ENCODE measurements at places on chromosomes 7 and 10.
A peak's percentile ranks its signal among the peaks of the same experiment; 100 is the strongest.

DNA sequence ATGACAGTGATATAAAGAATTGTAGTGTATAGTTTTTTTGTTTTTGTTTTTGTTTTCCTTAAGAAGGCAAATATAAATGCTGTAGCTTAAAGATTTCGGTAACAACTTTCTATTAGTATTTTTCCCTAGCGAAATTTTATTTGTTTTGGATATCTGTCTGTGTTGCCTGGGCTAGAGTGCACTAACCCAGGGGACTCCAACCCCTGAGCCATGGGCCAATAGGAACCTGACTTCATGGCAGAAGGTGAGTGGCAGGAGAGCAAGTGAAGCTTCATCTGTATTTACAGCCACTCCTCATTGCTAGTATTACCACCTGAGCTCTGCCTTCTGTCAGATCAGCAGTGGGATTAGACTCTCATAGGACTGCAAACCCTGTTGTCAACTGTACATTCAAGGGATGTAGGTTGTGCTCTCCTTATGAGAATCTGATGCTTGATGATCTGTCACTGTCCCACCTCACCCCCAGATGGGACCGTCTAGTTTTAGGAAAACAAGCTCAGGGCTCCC is 65.4 kb upstream of the CCAR1 start:
- no peak for DNase-seq

- peak; percentile 58 for DNase-seq
Measured at GRCh38 chr10:104336821-104337467, 1.3 kb downstream of the ITPRIP start.

DNA sequence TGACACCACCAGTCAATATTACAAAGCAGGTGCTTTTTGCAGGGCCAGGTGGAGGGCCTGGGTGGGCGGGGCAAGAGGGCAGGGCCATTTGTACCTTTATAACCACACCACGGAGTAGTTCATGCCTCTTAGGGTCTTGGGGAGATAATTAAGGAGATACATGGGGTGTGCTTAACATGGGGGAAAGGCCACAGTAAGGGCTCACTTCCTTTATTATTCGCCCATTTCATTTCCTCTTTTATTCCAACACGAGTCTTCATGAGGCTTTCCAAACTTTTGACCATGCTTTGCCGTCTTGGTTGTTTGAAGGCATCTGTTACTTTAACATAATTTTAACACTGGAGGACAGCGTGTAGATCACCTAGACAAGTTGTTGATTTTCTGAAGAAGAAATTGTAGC is 33.3 kb upstream of the LYZL2 start:
- no peak for DNase-seq

DNA sequence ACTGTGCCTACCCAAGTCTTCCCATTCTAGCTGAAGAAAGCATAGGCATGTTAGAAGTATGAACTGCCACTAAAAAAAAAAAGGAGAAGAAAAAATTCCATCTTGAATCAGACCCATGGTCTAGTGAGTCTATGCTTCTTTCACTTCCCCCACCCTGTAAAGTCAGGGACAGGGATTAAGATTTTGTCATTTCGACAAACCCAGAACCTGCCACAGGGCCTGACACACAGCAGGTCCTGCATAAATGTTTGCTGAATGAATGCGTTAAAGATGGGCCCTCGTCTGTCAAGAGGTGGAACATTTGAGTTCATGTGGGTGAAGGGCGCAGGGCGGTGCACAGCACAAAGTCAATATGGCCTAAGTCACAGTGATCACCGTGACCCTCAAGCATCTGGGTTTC is 4.9 kb downstream of the HIPK2 start:
- no peak for DNase-seq

GRCh38 chr10:110487411-110488331 is 10.0 kb upstream of the DUSP5 start:
- no peak for DNase-seq

- no peak for DNase-seq
Measured at GRCh38 chr7:8057566-8057965, 89.0 kb downstream of the GLCCI1 start.

DNA sequence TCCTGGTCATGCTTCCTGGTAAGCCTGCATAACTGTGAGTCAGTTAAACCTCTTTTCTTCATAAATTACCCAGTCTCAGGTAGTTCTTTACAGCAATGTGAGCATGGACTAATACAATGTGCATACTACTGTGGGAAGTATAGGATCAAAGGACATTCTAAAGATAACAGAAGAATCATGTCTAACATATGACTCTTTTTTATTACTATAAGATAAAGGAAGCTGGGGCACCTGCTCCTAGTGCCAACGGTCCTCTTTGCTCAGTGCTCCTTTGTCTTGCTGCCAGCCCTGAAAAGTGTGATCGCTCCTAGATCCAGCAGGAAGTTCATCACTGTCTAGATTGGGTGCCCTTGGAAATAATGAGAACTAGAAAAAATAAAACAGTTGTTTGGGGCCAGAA is 143.3 kb upstream of the NOBOX start:
- DNase-seq = no peak

- DNase-seq = no peak
Measured at GRCh38 chr10:668786-669485, 20.5 kb downstream of the DIP2C start.

GRCh38 chr7:95881597-95881996 is 109.2 kb downstream of the DYNC1I1 start:
- no peak for DNase-seq

DNA sequence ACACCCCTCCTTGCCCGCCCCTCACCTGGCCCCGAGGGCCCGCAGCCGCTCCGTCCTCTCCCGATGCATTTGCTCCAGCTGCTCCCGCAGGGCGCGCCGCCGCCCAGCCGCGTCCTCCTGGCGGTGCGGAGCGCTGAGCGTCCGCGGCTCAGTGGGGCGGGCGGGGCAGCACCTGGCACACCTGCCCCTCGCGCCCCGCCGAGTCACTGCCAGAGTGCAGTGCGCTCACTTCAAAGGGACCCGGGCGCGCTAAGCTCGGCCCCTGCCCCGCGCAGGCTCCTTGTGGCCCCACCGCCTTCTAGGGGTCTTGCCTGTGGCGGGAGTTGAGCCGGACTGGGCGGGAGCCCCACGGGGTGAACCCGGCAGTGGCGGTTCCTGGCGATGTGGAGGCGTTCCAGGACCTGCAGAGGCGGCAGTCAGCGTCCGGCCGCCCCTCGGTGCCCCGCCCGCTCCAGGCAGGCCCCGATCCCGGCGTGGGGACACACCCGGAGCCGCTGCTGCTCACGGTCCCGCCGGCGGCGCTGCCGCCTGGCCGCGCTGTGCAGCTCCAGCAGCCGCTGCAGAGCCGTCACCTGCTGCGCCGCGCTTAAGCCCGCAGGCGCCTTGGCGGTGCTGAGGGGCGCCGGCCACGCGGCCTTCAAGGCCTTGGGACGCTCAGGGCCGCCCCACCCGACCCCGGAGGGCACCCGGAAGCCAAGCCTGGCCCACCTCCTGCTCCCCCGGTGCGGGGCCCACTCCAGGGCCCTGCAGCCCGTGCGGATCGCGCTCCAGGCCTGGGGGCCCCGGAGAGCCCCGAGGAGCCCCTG is 6.7 kb downstream of the ATP6V1F start:
- no peak for DNase-seq

DNA sequence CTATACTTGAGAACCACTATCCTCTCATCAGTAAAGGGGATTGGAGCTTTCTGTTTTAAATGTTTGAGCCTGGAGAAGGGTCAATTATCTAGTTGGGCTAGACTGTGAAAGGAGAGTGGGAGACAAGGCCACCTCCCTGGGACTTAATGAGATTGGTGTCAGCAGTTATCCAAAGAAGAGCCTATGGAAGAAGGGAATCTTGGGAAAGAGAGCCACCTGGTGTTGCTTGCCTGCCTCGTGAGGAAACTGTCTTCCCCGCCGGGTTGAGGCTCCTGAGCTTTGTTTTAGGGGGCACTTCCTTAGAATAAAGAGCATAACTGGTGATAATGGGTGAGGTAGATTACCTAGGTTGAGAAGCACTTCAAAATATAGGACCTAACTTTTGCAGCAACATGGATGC is 32.0 kb upstream of the ABCB4 start:
- DNase-seq = no peak

- DNase-seq = no peak
Measured at GRCh38 chr7:87933605-87933952, 472 bp upstream of the ADAM22 start.

GRCh38 chr7:130475776-130476175 is 16.1 kb upstream of the MEST start:
- no peak for DNase-seq

- DNase-seq = peak; percentile 9
Measured at GRCh38 chr7:41825927-41826480, 123.1 kb upstream of the INHBA start.

DNA sequence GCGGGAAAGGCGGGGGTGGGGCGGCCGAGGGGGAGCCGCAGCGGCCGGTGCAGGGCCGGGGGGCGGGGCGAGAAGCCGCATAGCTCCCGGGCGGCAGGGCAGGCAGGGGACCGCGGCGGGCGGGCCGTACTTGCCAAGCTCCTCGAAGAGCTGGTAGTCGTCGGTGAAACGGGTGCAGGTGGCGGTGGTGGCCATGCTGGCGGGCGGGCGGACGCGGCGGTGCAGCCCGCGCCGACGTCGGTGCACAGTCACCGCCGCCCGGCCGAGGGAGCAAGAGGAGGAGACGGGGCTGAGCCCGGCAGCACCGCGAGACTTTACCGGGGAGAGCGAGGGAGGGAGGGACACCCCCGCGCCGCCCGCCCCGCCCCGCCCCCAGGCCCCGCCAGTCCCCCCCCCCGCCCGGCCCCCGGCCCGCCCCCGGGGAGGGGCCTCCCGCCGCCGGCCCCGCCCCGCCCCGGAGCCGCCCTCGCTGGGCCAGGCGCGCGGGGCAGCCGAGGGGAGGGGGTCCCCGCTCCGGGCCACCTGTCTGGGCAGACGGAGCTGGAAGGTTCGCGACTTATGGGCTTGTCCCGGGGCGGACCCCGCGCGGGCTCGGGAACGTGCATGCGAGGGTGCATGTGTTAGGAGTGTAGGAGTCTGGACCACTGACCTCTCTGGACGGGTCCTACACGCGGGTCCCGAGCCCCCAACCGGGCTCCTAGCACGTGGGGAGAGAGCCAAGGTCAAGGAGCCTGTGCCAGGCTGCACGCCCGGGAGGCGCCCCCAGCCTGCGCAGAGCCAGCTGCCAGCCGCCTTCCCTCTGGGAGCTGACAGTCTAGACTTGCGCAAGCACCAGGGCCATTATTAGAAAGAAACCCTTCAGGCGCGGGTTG is at the start of gene CAMK2G:
TSS of gene CAMK2G (minus strand) at position 289 of the 872 bp plus-strand sequence. CDS start at position 195, 94 bp downstream.
- DNase-seq = peak; percentile 73

DNA sequence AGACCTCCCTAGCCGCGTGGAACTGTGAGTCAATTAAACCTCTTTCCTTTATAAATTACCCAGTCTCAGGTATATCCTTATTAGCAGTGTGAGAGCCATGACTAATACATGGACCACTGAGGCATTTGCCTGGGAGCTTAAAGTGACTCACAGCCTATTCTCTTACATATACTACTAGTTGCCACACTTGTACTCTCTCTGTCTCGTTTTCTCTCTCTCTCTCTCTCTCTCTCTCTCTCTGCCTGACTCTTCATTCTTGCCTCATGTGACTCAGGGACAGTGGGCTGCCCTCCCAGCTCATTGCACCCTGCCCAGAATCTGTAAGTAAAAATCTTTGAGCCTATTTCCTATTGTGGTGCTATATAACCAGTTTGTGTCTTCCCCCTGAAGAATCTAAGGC is 238.5 kb upstream of the MAGI2 start:
- no peak for DNase-seq

GRCh38 chr7:138872576-138872975 is 74.6 kb upstream of the ATP6V0A4 start:
- DNase-seq = no peak

DNA sequence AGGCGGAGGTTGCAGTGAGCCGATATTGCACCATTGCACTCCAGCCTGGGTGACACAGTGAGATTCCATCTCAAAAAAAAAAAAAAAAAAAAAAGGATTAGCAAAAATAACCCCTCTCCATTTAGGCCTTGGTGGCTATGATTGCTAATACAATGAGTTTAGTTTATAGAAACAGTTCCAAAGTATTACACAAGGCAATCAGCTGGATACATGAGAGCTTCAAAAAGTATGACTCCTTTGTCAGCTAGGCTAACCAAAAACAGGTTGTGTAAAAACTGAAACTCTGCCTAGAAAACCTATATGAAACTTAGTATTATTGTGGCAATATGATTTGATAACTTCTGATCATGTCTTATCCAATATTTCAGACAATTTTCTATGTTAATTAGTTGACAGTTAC is 57.2 kb downstream of the SUGCT start:
- no peak for DNase-seq

DNA sequence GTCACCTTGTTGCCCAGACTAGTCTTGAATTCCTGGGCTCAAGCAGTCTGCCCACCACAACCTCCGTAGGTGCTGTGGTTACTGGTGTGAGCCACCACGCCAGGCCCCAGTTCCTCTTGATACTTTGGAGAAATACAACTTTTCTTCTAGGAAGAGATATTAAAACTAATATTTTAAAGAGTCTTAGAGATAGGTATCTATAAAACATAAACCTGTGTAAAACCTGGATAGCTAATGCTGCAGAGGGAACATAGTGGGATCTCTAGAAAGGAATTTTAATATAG is 4.8 kb upstream of the GDI2 start:
- no peak for DNase-seq

DNA sequence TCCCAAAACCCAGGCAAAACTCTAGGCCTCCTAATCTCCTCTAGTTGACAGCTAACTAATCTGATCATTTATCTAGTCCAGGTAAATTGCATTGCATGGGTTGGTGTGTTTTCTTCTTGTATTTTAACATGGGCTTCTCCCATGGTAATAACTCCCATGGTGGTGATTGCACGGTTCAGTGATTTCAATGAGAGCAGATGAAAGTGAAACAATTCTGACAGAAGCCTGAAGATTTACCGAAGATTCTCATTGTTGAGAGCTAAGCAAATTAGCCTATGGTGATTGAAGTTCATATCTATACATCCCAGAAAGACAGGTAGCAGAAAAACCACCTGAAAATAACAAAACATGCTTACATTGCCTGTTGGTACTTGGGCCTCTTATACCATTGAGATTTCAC is 26.6 kb upstream of the LIPN start:
- DNase-seq = peak; percentile 18

GRCh38 chr10:30404540-30404939 is 29.4 kb upstream of the MAP3K8 start:
- no peak for DNase-seq

DNA sequence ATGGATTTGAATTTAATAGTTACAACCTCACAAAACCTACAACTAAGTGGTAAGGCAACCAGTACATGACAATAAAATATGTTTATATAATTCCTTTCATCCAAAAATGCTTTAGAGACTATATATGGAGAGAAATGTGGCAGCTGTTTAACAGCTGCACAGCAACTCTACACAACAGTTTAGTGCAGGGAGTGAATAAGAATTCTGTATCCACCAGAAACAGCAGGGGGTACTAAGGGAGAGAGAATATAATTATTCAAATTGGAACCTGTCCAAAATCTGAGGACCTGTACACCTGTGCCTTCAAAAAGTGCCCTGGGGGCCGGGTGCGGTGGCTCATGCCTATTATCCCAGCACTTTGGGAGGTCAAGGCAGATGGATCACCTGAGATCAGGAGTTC is 49.6 kb downstream of the POLL start:
- no peak for DNase-seq

GRCh38 chr10:130359711-130360110 is 223.5 kb downstream of the GLRX3 start:
- DNase-seq = no peak

Measured in NAMALWA (cell line).